ENCODE measurements at places on chromosomes 5 and 9.

DNA sequence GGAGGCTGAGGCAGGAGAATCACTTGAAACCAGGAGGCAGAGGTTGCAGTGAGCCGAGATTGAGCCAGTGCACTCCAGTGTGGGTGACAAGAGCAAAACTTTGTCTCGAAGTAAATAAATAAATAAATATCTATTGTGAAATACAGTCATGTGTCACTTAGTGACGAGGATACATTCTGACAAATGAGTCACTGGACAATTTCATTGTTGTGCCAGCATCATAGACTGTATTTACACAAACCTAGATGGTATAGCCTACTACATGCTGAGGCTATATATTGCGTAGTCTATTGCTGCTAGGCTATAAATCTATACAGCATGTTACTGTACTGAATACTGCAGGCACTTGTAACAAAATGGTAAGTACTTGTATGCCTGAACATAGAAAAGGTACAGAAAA is 61.1 kb upstream of the CCL21 start:
- DNase-seq, result no peak

- no peak for DNase-seq
These were observed 259.9 kb upstream of the TARS1 start for GRCh38 chr5:33180900-33181299.

DNA sequence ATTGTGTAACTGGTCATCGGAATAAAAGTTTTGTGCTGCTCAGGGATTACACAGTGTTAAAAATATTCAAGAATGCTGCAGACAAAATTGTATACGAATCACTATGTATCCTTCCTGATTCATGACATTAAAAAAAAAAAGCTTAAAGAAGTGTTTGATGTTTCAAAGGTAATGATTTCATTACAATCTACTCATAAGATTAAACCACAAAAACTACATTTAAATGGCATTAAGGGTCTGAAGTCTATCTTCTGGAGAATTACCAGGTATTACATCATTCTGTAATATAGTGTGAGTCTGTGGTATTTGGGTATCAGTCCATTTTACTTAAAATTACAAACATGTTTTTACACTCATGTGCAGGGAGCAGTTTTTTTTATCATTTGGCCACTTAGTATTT is 324.4 kb downstream of the NDUFS4 start:
- no peak for DNase-seq

DNA sequence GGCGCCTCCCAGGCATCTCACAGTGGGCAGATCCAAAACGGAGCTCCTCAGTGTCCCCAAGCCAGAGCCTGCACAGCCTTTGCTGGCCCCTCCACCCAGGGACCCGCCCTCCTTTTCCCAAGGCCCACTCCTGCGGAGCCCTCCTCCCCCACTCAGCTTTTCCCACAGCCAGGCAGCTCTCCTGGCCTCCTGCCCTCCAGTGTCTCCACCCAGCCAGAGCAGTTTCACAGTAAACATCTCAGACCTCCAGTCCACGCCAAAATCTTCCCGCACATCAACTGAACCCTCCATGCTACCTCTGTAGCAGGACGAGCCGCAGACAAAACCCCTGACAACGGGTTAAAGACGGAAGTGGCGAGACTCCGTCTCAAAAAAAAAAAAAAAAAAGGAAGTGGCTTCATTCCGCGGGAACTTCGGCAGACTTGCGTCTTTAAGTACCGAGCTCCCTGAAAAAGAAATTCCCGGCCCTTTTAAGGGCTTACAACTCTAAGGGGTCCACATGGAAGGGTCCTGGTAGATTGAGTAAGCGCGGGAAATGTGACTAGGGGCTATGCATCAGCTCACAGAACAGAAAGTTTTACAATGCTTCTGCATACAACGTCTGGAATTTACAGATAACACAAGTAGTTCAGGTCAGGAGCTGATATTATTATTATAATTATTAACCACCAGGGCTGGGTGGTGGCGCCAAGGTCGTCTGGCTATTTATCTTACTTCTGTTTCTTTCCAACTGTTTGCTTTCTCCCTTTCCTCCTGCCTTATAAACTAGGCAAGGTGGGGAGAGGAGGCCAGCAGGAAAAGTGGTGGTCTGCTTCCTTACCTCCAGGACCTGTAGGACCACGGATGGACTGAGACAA is 11.4 kb upstream of the GRIN1 start:
- peak; percentile 42 for DNase-seq

DNA sequence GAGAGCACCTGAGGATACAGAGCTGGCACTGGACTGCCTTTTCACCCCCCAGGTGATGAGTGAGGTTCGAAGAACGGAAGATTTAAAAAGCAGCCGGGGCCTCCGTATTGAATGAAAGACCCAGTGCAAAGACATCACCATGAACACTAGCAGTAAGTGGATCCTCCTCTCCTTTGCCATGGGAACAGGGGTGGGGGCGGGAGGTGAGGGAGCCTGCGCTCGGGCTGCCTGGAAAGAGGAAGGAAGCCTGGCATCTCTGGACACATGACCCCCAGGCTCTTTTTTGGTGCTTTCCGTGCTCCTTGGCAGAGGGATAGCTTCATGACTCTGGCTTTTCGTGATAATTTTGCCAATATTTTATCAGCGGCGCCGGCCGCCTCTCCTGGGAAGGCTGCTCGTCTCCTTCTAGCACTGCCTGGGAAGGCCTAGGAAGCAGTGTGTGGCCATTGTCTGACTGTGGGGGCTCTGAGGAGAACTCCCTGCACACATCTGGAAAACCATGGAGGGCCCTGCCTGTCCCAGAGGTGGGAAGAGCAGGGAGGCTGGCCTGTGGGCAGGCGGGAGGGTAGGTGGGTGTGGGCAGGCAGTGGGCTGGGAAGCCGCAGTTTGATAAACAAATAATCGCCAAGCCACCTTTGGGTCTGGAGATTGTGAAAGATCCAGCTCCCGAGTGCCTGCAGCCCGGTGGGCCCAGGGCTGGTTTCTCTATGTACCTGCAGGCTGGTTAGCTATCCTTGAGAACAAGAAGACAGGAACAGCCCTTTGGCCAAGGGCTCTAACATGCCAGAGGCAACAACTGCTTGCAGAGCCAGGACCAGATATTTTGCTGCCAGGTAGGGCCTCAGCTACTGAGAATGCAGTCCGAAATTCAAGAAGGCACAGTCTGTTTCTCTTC is 911 bp downstream of the ABLIM3 start:
- DNase-seq, result no peak

GRCh38 chr9:80410106-80410505 is 838.3 kb downstream of the TLE4 start:
- no peak for DNase-seq

- peak; percentile 51 for DNase-seq
These were observed 36.5 kb downstream of the PPIC start for GRCh38 chr5:122999947-123000563.

GRCh38 chr9:96719921-96720320 is 58.0 kb downstream of the ZNF510 start:
- DNase-seq, result no peak

DNA sequence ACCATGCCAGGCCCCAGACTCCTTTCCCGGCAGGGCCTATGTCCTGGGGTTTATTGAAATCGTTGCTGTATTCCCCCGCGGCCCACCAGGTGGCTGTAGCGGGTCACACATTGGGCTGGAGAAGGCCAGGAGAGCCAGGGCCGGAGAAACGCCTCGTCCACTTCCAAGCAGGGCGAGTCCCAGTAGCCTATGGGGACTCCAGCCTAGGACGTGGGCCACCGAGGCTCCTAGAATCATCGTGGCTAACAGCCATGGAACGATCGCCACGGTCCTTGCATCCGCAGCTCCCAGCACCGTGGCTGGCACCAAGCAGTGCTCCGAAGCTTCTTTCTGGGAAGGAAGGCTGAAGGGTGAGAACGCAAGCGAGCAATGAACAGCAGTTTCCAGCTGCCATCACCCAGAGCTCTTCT is 87.7 kb downstream of the ENTREP1 start:
- peak; percentile 13 for DNase-seq

- peak; percentile 24 for DNase-seq
These were observed 27.4 kb downstream of the LNPEP start for GRCh38 chr5:96963267-96963666.

DNA sequence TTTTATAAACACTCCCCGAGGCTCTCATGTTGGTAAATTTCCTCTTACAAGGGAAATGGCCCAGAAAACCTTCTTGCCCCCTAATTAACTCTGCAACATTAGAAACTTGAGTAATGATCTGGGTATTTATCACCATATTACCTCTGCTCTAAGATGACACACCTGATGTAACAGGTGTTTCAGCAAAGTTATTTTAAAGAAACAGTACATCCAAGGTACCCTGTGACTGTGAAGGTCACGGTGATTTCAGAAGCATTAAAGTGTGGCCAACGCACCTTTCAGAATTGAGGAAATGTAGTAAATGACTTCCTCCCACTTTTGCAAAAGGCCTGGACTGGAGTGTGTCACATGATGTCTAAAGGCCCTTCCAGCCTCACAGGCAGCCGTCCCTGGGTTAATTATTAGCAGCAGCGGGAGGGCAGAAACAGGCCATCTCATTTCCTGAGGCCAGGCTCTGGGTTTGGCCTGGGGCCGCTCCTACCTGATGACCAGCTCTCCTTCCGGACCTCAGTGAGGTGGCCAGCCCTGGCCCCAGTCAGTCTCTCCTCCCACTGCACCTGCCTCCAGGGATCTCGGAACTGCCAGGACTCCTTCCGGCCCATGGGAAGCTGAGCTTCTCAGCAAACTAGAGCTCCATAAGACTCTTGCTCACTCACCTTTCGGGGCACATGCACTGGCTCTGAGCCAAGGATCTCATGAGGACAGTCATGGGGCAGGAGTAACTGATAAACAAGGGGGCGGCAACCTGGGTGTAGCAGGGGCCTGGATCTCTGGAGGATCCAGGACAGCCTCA is 20.7 kb downstream of the PTPN3 start:
- DNase-seq, result no peak

- DNase-seq, result peak; percentile 51
These were observed 519 bp downstream of the EXOC3 start for GRCh38 chr5:443239-444151.
